Daoy (cell line): ENCODE measurements at places on chromosomes 3 and 15.
A peak's percentile ranks its signal among the peaks of the same experiment; 100 is the strongest.

DNA sequence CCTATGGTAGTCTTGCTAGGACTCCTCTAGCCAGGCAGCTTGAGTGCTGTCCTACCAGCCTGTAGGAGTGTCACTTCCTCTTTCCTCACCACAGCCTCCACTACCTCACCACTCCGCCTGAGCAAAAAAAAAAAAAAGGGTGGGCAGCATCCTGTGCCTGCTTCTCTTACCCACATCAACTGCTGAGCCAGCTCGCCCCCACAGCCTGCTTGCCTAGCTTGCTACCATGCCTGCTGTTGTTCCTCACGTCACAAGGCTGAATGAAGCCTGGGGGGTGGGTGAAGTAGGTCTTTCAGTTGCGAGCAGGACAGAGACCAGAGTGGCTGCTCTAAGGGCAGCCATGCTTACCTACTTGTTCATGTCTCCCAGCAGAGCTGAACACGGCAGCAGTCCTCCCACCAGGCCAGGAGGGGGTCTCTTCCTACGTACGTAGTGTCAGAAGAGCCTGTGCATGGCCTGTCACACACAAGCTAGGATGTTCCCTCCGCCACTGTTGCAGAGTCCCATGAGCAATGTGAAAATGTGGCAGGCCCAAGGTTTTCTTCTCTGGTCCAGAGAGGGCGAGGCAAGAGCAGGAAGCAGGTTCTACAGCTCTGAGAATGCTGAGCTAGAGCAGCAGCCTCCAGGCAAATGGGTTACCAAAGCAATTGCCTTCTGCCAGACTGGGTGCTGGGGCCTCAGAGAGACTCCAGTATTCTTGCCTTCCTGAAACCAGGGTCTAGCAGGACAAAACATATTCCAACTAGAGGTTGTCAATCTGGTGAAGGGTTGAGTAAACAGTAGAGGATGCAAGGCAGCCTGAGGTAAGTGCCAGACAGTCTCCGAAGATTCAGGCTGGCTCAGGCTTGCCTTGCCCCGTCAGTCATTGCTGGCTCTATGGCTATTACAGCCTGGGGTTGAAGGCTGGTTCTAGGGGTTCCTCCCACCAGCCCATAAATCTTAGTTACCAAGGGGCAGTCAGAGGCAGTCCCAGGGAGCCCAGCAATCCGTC lies 8.1 kb downstream of the PPM1M start:
- DNase-seq = no peak

GRCh38 chr3:151015767-151016477 lies 43.4 kb upstream of the CLRN1 start:
- no peak for DNase-seq

DNA sequence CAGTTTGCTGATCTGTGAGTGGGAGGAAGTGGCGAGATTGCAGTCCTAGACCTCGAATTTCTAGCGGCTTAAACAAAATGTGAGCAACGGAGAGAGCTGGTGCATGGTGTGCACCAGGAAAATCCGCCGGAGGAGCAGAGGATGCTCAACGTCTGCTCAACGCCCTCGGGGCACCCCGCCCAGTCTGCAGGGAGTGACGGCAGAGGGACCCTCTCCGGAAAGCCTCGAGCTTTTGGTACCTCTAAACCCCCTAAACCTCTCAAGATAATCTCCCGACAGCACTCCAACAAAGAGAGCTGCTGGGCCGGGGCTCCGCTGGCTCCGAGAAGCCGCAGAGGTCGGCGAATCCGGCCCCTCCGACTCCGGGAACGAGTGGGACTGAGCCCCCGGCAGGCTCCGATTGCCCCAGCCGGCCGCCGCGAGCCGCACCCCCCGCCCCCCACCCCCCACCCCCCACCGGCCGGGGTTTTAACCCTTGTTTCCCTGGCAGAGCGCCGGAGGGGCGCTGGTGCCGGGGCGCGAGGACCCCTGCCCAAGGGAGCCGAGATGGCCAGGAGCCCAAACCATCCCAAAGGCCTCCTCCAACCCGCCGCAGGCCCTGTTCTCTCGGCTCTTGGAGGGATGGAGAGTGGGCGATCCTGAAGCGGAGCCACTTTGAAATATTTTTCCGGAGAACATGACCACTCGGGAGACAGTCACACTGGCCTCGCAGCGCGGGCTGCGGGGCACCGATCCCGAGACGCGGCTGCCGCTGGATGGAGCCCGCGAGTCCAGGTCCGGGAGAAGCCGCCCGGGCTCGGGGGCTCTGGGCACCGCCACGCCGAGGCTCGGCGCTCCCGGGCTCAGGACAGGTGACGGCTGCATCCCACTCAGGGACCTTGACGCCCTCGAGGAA lies 1.5 kb downstream of the MEGF11 start:
- DNase-seq = peak; percentile 72

- no peak for DNase-seq
Observed at GRCh38 chr15:28930476-28931291, 44.9 kb downstream of the APBA2 start.

- no peak for DNase-seq
Observed at GRCh38 chr3:113968986-113969385, 21.2 kb downstream of the ZDHHC23 start.

DNA sequence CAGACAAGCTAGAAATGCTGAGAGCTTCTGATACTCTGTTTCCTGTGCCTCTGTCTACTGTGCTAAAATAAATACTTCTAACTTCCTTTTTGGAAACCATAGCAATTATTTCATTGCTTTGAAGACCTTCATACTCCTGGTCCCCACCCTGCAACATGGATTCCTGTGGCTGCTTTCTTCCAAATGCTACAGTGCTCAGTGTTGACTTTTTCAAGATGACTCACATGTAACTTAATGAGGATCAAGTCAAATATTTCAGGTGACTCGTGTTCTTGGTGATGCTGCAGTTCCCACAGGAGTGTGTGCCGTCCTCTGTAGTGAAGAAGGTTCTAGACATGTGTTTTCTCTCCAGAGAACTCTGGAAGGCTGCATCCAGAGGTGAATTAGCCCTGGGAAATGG lies 288.6 kb downstream of the CLSTN2 start:
- peak; percentile 86 for DNase-seq

- DNase-seq = peak; percentile 18
Observed at GRCh38 chr3:12149029-12149428, 9.7 kb downstream of the TIMP4 start.

DNA sequence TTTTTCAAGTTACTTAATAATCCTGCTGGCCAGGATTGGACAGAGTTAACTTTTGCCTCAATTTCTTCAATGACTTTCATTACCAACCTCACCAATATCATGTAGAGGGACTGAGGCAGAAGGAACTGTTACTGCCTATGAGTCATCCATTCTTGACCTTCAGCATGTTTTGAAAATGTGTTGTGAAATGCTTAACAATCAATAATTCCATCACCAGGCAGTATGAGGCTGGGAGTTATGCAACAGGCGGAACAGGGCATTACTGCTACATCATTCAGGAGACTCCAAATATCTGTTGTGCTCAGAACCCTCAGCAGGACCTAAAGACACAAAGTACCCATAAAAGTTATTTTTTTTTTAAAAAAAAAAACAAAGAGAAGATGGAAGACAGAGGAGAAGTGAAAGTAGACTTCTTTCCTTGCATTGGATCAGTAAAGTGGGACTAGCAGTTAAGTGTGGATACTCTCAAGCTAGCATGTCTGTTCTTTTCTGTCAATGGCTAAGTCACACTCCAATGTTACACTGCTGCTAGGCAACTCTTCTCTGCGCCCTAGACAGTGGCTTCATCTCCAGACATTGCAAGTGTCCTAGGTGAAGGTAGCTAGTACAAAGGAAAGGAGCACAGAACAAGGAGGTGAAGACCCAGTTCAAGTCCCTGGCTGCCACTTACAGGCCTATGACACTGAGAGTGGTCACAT lies 184.9 kb upstream of the LPP start:
- no peak for DNase-seq

DNA sequence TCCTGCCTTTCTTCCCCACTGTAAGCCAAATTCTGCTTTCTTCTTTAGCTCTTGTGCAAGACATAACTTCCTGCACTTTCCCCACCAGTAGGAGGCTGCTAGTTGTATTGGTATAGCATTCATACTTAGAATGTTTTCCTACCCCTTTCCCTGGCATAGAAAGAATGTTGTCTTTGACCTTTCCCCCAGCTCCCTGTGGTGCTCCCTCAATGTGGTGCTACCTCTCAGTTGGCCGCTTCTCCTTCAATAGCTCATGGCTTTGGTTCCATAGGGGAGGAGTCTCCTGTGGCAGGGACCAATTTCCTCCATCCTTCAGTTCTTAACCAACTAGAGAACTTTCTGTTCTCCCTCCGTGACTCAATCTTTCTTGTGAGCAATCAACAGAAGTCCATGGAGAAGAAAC lies 67.5 kb upstream of the AKAP13 start:
- DNase-seq = peak; percentile 28

GRCh38 chr3:104596551-104596950 lies 770.2 kb upstream of the ALCAM start:
- no peak for DNase-seq
